ENCODE measurements at places on chromosomes 3 and 15. TPM values are rescaled to one million over a fixed set of nuclear protein-coding genes. Genes with fewer than 3 reads are reported as not detected.

The TRANK1 gene
- 4.3 TPM for total RNA-seq

The LTF gene
- total RNA-seq, result 108 TPM

The TGM5 gene
- total RNA-seq, result 13.5 TPM

The NEIL1 gene
- 4.7 TPM for total RNA-seq

The TGM4 gene
- total RNA-seq, result not detected

The SLC7A14 gene
- not detected for total RNA-seq

The CFAP100 gene
- total RNA-seq, result not detected

The PTPRG gene
- total RNA-seq, result 9.2 TPM

The GOLGA6A gene
- 0.08 TPM for total RNA-seq

The GP5 gene
- 0.08 TPM for total RNA-seq

The OXNAD1 gene
- total RNA-seq, result 11.0 TPM

The ACAN gene
- 0.04 TPM for total RNA-seq

The AADACL2 gene
- not detected for total RNA-seq

The ALDH1A3 gene
- total RNA-seq, result 15.7 TPM

The FAM81A gene
- 1.2 TPM for total RNA-seq

The GOLGA8T gene
- total RNA-seq, result not detected

The LHFPL4 gene
- not detected for total RNA-seq

The WDR93 gene
- total RNA-seq, result not detected

The GOLGA6B gene
- total RNA-seq, result not detected

The CSPG5 gene
- 0.48 TPM for total RNA-seq

The PYGO1 gene
- total RNA-seq, result 1.8 TPM

The SNX33 gene
- total RNA-seq, result 24.7 TPM

The MUC4 gene
- 43.5 TPM for total RNA-seq

The ENTPD3 gene
- 9.2 TPM for total RNA-seq

The SLC2A2 gene
- not detected for total RNA-seq

The IGDCC3 gene
- 0.08 TPM for total RNA-seq

The SI gene
- total RNA-seq, result not detected

The PDZRN3 gene
- total RNA-seq, result 18.2 TPM

The ANKRD63 gene
- not detected for total RNA-seq

Measured in esophagus mucosa (tissue), 1 donor.